ENCODE measurements at places on chromosomes 1 and 21. TPM values are rescaled to one million over a fixed set of nuclear protein-coding genes. Genes with fewer than 3 reads are reported as not detected.

GRCh38 chr1:59688976-59689375, 125.8 kb upstream of the HOOK1 start:
- DNase-seq, result no peak

DNA sequence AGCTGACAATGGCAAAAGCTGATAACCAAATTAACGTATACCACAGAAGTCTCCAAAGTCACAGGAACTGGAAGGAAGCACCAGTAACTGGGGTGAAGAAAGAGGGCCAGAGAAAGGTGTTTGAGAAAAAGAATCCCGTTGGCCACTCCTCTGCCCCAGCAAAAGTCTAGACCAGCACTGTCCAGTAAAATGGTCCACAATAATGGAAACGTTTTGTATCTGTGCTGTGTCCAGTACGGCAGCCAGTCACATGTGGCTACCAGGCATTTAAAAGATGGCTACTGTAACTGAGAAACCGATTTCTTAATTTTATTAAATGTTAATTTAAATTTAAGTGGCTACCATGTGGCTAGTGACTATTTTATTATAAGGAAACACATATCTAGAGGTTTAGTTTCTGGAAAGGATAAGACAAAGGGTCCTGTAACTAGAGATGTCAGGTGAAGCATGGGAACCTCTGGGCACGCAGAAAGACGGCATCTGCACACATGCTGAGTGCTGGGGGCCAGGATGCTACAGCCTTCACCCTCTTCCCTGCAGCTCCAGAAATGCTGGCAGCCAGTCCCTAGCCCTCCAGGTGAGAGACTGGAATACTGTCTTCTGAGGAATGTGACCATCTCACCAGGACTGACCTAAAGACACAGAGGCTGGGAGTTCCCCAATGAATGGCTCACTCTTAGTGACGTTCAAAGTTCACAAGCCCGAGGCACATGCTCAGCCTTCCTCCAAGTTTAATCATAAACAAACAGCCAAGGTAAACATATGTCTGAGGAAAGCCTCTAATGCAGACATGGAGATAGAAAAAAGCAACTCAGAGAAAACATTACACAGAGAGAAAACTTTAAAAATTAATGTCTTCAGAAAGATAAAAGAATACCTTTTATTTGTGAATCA, 50.7 kb downstream of the JAK1 start:
- no peak for DNase-seq

DNA sequence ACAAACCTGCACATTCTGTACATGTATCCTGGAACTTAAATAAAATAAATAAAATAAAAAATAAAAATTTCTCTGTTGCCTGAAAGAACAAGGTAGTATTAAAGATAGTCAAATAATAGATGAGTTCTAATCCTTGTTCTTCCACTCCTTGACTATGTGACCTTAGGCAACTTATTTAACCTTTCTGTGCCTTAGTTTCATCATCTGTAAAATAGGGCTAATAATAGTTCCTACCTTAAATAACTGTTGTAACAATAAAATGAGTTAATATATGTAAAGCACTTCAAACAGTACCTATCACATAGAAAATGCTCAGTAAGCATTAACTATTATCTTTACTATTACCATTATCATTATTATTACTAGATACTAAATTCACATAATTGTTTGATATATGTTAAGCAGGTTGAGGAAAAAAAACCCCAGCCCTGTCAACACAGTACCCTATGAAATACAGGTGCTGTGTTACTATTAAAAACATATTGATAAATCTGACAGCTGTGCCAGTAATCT, 23.1 kb downstream of the SASS6 start:
- no peak for DNase-seq

Gene S100B
- not detected for total RNA-seq

- DNase-seq, result no peak
Measured at GRCh38 chr1:29786791-29787732, 550.7 kb downstream of the PTPRU start.

DNA sequence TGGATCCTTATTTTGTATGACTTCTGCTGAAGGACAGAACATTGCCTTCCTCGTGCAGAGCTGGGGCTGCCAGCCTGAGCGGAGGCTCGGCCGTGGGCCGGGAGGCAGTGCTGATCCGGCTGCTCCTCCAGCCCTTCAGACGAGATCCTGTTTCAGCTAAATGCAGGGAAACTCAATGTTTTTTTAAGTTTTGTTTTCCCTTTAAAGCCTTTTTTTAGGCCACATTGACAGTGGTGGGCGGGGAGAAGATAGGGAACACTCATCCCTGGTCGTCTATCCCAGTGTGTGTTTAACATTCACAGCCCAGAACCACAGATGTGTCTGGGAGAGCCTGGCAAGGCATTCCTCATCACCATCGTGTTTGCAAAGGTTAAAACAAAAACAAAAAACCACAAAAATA, 27.5 kb upstream of the KDM4A start:
- no peak for DNase-seq

- no peak for DNase-seq
Measured at GRCh38 chr21:34552360-34553098, 40.5 kb upstream of the KCNE1 start.

GRCh38 chr1:11579506-11579905, 74.7 kb downstream of the FBXO2 start:
- DNase-seq, result no peak

DNA sequence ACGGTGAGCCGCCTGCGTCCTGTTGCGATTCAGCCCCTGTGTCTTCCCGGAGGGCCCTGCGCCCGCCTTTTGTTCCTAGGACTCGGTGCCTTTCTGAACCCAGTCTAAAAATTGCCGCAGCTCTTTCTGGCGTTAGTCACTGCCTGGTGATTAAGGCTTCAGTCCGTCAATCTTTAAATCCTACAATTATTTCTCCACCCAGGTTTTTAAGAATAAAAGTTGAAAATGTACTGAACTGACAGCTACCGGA, 16.2 kb upstream of the PDXK start:
- DNase-seq, result no peak

Measured in Caki2 (cell line).